ENCODE measurements at places on chromosomes 7 and 10.

DNA sequence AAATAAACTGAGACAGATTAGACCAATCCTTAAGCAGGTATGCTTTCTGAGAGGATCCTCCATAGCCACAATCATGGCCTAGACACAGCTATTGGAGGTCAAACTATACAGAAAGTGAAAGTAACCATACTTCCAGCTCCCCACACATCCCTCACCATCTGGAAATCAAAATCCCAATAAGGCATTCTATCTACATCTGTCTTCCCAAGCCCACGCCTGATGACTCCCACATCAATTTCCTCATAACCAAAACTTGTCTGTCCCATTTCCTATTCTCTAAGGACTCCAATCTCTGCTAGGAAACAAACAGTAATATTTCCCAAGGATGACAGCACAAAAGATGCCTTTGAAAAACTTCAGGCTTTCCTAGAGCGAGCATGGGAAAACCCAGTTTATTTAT lies 247.3 kb upstream of the HPS1 start:
- no peak for DNase-seq

GRCh38 chr7:131015657-131015958 lies 281.6 kb upstream of the KLF14 start:
- DNase-seq = no peak

GRCh38 chr10:23534326-23534725 lies 95.5 kb downstream of the OTUD1 start:
- DNase-seq = no peak

DNA sequence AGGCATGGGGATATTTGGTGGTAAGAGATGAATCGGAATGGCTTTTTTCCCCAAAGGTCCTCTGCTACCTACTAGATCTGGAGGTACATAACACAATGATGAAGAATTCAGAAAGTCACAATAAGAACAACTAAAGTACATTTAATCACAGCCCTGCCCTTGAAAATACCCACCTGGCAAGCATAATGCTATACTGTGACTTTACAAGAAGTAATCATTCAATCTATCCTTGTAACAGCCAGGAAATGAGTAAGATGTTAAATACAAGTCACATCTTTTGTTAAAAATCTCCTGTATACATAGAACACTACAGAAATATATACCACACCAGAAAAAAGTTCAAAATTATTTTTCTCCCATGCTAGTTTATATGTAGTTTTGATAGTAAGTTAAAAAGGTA lies 108.3 kb upstream of the ABCB5 start:
- no peak for DNase-seq

DNA sequence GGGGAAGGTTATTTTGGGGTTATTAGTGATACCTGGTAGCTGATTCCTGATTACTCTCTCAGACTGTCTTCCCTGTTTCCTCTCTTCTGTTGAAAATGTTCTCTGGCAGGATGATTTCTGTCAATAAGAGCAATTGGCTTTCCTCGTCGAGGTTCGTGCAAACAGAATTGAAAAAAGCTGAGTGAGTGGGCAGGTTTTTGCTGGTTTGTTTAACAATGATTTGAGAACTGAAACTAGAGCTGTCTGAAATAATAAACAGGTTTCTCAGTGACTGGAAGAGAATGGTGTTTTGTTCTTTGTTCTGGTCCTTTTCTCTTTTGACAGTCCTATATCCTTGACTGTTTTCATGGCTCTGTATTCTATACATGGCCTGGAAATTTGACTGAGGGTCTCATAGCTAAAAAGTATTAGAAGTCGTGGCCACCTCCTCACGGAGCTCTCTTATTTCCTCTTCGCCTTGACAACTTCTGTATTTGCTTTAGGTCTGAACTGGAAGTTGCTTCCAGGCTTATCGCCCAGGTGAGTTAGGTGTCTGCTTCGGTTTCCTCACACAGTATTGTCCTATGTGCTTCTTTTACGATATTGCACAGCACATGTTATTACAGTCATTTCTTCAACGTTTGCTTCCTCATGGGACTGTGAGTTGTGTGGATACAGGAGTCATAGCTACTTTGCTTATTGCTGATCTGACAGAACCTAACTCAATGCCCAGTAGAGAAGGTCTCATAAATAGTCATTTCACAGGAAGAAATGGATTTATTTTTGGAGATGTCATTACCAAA lies 403.6 kb downstream of the NRG3 start:
- no peak for DNase-seq

DNA sequence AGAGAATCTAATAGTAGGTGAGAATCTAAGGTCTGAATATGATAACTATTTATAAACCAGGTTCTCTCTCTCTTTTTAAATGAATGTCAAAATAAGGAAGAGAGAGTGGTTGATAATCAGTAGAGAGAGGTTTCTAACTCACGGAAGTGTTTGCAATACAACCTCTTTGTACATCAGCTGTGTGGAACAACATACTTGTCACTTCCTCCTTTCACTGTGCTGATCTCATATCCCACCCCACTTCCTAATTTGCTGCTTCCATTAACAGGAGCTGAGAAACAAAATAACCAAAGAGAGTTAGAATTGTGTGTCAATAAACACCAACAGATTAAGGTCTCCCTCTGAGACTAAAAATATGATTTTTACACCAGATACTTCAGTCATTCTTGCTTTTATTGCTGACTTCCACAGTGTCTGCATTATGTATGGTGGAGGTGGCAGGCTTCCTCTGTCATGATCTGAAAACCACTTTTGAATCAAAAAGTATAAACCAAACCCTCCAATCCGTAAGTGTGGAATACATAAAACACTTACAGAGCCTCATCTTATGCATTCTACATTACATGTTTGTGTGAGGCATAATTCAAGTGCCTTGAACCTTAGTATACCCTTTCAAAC lies 25.0 kb downstream of the CACUL1 start:
- DNase-seq = no peak

DNA sequence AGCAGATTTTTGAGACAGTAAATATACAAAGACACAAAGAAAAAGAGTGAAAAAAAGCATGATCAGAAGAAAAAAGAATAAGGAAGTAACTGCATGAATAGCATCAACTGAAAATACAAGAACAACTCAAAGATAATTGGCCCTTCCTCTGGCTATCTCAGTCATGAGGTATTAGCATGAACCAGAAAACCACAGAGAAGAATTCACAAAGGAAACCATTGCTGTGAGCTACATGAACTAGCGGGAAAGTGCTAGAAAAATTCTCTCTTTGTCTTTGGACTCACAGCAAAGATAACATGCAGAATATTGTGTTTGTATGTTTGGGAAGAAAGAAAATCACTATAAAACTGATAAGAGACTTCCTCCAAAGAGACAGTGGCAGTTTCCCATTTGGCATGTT lies 82.9 kb downstream of the SORCS1 start:
- DNase-seq = no peak

DNA sequence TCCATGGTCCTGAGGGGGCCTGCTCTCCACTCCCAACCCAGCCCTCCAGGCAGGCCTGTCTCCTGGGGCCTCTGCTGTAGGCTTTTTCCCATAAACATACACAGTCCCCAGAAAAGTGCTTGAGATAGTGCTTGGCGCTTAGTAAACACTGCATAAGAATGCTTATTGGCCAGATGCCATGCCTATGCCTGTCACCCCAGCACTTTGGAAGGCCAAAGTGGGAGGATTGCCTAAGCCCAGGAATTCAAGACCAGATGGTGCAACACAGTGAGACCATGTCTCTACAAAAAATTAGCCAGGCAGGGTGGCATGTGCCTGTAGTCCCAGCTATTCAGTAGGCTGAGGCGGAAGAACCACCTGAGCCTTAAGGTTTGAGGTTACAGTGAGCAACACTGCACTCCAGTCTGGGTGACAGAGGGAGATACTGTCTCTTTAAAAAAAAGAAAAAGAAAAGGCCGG lies 24.6 kb upstream of the ASL start:
- DNase-seq = no peak

DNA sequence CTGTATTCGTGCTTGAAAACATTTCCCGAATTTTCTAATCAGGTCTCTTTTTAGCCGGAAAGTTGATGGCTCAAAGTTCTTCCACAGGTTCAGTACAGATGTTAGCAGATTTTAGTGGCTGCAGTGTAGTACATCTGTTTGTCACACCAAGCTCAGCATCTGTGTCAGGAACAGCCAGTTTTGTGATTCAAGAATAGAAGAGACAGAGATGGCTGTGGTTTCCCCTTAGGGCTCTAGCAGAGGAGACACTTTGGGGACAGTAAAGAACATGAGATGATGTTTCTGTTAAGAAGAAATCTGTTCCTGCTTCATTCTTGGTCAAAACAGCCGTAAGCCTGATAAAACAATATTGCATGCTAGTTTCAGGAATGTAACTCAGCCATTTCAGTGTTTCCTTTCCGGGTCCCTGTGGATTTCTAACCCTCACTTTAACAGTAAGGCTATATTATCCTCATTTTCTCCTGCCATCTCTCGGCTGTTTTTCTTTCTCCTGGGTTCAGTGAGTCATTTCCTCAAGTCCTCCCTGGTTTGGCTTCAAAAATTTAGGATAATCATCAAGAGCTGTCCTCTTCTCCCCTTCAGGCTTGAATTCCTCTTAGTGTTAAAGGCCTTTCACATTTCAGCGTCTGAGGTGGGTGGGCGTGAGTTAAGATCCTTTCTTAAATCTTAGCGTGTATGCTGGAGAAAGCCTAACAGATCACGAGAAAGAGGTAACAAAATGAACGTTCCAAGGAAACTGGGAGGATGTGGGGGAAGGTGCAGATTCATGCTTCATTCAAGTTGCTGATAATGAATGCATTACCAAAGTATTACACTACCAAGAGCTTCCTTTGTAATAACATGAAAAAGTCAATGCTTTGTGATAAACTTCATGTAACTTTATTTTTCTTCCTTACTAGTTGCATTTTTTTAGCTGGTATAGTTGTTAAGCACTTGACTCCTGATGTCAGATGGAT lies 37.1 kb upstream of the BICC1 start:
- no peak for DNase-seq

DNA sequence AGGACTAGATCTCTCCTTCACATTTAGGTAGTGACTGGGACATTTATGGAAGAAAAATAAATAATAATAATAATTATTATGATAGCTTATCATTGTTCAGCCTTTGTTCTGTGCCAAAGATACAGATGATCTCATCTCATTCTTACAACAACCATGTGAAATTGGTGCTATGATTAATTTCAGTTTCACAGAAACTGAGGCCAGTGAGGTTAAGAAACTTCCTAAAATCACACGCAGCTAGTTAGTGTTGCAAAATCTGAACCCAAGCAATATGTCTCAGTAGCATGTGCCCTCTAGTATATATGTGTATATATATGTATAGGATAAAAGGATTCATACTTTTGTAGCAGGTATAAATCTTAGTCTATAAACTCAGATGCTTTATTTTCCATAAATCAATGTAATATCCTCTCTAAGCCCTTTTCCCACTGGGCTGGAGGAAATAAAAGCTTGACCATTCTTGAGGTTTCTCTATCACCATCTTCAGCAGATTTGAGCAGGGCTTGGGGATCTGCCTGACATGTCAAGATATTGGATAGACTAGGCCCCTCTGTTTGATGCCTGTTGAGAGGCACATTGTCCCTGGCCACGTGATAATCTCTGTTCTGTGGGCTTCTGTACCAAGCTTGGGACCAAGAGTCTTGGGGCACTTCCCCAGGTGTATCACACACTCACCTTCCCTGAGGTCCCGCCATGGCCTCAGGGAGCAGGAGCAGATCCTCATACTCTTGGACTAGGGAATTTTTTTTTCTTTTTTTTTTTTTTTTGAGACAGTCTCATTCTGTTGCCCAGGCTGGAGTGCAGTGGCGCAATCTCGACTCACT lies 172.6 kb upstream of the NRP1 start:
- no peak for DNase-seq

- no peak for DNase-seq
These were observed 27.7 kb downstream of the NCAPG2 start for GRCh38 chr7:158676906-158677305.

GRCh38 chr10:73648975-73649829 lies 6.6 kb downstream of the SYNPO2L start:
- DNase-seq = no peak

GRCh38 chr10:77123330-77123729 lies 514.3 kb downstream of the KCNMA1 start:
- DNase-seq = no peak

DNA sequence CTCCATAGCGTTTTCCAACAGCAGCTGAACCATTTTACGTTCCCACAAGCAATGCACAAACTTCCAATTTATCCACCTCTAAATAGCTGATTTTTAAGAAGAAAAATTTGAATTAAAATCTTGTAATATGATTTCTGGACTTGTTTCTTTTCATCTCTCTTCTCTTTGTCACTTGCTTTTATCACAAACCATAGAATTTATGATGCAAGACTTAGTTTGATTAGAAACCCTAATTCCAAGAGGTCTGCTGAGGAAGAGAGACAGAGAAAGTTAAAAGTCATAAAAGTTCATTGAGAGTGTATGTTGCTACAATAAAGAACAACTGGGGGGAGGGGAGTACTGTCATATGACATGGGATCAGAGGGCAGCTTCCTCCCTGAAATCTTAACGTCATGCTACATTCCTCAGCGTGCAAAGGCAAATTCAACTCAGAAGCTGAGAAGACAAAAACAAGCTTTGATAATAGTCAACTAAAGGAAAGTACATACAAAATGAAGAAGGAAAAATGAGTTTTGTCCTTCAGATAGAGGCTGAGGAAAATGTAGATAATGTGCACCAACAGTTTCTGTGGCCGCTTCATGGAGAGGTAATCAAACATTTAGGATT lies 18.4 kb upstream of the CUBN start:
- no peak for DNase-seq

- no peak for DNase-seq
These were observed 233.4 kb upstream of the SLC26A5 start for GRCh38 chr7:103679151-103680132.

- DNase-seq = no peak
These were observed 106.6 kb downstream of the GAD2 start for GRCh38 chr10:26323219-26323618.
